ENCODE measurements at places on chromosomes 1 and 21. TPM values are rescaled to one million over a fixed set of nuclear protein-coding genes. Genes with fewer than 3 reads are reported as not detected.

MFAP2 gene
- total RNA-seq: 62.2 TPM

TAS1R1 gene
- total RNA-seq: 0.81 TPM

NBPF11 gene
- total RNA-seq: 8.5 TPM

INAVA gene
- 1.8 TPM for total RNA-seq
